ENCODE measurements at places on chromosomes 2 and 18.

GRCh38 chr2:39570130-39570555 is 95.6 kb upstream of the TMEM178A start:
- no peak for DNase-seq

GRCh38 chr18:2589345-2590068 is 18.1 kb downstream of the NDC80 start:
- no peak for DNase-seq

- no peak for DNase-seq
Measured at GRCh38 chr18:48623468-48624235, 84.8 kb downstream of the CTIF start.

DNA sequence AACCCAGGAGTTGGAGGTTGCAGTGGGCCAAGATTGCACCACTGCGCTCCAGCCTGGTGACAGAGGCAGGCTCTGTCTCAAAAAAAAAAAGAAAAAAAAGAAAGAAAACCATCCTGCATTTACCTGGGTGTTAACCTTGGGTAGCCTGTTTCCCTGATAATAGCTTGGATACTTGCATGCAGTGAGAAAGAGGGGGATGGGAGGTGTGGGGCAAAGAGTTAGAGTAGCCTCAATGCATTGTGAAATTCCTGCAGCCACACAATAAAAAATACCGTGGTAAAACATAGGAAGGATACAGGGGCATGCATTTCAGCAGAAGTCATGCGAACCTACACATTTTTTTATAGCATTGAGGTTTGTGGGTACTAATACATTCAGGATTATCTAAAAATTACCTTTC is 76.6 kb upstream of the ZNF516 start:
- DNase-seq, result no peak

DNA sequence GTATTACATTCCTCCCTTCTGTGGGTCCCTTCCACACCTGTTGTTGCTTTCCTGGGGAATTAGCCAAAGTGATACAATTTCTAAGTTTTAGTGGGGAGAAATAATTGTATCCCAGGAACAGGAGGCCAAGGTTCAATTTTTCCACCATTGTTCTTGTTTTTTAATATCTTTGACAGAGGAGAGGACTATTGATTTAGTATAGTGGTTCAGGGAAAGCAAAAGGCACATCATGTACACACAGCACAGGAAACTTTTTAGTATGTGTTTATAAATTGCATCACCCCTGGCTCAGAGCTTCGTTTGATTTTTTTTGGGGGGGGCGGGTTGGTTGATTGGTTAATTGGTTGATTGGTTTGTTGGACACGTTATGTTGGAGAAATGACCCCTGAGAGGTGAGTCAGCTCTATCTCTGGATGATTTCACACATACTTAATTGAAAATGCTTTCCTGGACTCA is 431.6 kb downstream of the PID1 start:
- no peak for DNase-seq

Data from NCI-H1436 (cell line).